ENCODE measurements at places on chromosomes 12 and 14.

DNA sequence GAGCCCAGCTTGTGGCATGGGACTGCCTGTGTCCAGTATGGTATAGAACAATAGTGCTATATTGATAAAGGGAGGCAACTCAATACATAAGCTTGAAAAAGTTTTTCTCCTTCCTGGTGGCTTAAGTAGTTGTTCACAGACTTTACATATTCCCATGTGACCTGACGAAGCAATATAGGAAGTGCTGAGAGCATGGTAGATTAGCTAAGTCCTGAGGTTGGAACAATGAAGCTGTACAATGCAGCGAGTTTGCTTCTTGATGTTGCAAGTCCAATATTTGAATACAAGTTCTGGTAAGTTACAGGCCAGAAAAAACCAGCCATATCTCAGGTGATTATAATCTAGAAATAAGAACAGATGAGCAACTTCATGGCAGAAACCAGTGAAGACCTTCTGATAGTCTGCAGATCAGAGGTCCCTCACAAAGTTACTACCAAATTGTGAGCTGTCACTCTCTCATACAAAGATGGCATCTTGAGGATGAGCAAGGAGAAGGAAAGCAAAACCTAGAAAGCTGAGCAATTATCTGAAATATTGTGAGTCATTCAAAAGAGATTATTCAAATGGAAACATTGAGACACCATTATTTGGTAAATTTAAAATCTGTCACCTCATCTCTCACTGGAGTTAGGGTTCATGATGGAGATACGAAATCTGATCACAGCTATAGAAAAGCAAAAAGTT, 72.9 kb upstream of the BTG1 start:
- DNase-seq, result no peak

DNA sequence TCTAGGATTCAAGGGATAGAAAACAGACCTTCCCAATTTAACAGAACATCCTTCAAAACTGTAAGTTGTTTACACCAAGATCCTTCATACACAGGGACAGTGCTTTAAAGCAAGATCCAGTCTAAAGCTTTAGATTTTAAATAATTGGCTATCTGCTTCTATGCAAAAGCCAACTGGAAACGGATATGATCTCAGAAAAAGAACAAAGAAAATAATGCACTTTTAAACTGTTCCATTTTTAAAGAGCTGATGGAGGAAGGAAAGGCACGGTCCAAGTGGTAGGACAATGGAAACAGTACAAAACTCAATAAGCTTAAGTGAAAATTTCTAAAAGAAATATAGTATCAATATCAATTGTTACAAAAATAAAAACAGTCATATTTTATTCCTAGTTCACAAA, 27.7 kb downstream of the LRP6 start:
- DNase-seq, result no peak

DNA sequence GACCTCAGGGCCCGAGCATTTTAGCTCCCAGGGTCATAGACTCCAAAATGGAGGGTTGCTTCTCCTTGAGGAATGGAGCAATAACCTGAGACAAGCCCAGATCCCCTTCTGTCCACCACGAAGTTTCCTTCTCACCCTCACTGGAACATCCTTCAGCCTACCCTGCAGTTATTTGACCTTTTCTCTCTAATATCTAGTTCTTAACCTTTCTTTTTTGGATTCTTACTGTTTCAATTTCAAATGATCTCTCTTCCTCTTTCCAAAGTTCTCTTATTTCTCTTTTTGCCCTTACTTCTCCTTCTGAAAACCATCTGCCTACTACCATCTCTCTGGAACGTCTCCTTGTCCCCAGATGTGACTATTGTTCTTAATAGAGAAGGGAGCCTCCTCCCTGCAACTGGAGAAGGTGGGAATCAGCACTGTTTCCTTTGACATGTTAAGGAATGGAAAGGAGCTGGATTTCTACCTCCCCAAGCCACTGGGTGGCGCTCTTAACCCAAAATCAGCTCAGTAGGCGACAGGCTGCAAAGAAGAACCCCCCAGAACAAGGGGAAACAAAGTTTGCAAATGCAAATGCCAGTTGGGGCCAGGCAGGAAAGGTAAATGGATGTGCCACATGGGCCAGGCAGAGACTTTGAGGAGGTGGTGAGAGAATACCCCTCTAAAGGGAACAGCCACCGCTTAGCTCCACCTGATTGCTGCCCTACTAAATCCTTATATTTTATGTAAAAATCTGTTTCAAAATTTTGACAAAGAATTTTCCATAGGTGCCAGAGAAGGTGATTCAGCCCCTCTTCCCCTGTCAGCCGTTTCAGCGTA, 22.4 kb upstream of the PDE1B start:
- peak; percentile 64 for DNase-seq

DNA sequence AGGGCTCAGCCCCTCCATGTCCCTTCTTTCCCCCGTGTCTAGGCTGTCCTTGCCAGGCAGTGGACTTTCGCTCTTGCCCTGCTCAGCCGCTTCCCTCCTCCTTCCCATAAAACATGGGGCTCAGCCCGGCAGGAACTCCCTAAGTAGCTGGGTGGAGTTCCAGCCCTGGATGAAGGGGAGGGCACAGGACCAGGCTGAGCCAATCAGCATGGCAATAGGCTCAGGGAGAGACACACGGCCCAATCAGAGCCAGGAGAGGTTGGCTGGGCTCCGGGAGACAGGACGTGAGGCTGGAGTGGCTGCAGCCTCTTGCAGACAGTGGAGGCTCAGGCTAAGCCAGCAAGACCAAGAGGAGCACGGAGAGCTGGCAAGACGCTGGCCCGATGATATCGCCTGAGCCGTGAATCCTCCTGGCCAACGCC, 54.3 kb downstream of the GALNT9 start:
- DNase-seq, result no peak

DNA sequence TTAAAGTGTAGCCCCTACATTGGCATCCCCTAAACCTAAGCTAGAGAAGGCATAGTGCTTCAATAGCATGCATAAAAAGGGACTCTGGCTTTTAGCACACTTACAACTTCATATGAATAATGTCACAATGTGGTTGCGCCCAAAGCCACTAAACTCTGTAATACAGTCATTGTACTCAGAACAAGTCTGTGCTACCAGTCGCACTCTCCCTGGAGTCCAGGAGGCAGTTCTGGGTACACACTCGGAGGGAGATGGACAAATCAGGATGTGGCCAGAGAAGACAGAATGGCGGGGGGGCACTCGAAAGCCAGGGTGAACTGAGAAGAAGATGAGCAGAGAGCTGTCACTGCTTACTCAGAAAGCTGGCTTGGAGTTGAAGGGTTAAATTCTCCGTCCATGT, 10.6 kb downstream of the SAMD4A start:
- DNase-seq, result no peak

DNA sequence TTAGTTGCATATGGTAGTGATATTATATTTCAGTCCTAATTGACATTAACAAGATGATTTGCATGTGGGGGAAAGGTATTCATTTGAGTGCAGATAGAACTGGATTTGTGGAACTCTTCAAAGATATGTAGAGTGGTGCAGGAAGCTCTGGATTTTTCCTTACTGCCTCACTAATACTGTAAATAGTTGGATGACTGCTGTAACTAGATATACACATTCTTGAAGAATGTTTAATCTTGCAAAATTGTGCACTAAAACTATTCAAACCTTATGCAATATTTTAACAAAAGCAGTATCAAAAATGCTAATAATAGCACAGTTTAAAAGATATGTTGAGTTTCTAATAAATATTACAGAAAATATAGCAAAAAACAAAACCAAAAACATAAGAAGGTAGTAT, 43.1 kb upstream of the ATF7IP start:
- no peak for DNase-seq

GRCh38 chr14:52081964-52082363, 13.1 kb upstream of the NID2 start:
- no peak for DNase-seq

- no peak for DNase-seq
These were observed 24.6 kb downstream of the ZNF26 start for GRCh38 chr12:133010657-133011297.

DNA sequence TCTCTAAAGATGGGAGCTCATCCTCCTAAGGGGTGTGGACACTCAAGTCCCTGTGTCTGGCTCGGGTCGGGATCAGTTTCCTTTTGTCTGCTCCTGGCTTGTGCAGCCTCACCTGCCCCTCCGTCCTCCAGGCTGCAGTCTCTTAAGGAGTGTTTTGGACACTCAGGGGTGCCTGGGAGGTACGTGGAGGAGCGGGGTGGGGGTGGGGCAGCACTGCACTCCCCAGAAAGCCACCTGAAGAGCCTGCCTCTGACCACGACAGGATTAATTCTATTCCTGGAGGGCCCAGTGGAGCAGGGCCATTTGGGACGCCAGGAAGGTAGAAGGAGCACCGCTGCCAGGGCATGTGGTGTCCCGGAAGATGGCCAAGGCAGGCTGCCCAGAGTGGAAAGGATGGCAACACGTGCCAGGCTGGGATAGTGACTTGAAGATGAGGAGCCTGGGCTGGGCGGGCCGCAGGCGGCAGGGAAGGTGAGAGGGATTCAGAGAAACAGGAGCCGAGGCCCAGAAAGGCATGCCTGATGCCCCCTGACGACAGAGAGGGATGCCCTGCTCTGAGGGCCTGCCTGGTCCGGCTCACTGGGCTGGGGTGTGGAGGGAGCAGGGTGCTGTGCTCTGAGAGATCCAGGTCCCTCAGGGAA, 14.8 kb upstream of the LRTM2 start:
- no peak for DNase-seq

DNA sequence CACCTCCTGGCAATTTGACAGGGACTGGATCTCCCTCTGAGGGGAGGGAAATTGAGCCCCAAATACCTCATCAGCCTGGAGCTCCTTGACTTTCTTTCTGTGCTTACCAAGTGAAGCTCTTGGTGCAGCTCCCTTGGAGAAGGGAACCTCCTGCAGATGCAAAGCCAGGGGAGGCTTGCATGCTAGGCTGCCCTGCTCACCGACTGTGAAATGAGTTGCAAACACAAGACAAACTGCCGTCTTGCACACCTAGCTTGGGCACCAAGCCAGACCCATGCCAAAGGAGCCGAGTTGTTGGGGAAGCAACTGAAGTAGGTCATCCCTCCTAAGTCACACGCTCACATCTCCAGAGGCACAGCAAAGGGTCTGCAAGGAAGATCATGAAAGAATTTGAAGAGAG, 95.2 kb downstream of the GTF2A1 start:
- DNase-seq, result no peak

- DNase-seq, result no peak
These were observed 93.2 kb upstream of the SOX5 start for GRCh38 chr12:24042651-24043050.

- no peak for DNase-seq
These were observed 99.5 kb downstream of the CALM1 start for GRCh38 chr14:90496379-90496778.

GRCh38 chr14:38056270-38056669, 151.4 kb upstream of the SSTR1 start:
- DNase-seq, result peak; percentile 39

- DNase-seq, result peak; percentile 83
These were observed 101.0 kb upstream of the GZMB start for GRCh38 chr14:24734917-24735500.

- peak; percentile 74 for DNase-seq
These were observed 6.1 kb downstream of the METTL3 start for GRCh38 chr14:21505012-21505553.

- DNase-seq, result no peak
These were observed 9.7 kb downstream of the GLRX5 start for GRCh38 chr14:95544588-95544987.

DNA sequence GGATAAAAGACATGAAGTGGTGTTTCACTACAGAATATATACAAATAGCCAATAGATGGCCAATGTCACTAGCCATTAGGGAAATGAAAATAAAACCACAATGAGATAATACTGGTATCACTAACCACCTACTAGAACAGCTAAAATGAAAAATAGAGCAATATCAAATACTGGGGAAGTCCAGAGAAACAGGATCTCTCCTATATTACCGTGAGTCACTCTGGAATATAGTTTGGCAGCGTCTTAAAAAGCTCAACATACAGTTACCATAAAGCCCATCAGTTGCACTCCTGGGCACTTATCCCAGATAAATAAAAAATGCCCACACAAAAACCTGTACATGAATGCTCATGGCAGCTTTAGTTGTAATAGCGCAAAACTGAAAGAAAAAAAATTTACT, 101.7 kb downstream of the TMTC1 start:
- DNase-seq, result no peak

- DNase-seq, result peak; percentile 32
These were observed 279.3 kb upstream of the DDHD1 start for GRCh38 chr14:53432378-53432802.

GRCh38 chr12:122850695-122851350, 15.6 kb downstream of the HIP1R start:
- no peak for DNase-seq

DNA sequence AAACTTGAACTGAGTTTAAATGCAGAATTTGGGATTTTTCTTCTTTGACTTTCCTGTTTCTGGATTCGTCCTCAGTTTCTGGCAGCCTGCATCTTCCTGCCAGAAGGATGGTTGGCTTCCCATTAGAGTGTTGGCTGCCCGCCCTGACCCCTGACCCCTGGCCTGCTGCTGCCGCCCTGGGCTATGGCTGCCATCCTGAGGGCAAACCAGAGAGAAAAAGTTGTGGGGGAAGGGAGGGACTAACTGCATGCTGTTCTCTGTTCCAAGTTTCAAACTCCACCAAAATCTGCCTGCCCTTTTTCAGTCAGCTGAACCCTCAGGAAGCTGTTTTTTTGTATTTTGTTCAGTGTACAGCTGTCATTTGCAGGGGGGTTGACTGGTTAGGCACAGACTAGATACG, 48.4 kb downstream of the FNTB start:
- DNase-seq, result no peak

GRCh38 chr14:92103363-92103989, 2.9 kb downstream of the ATXN3 start:
- DNase-seq, result no peak

- DNase-seq, result peak; percentile 0
These were observed 190.7 kb upstream of the BMP4 start for GRCh38 chr14:54147282-54147681.

GRCh38 chr14:51188566-51189185, 51.4 kb upstream of the TMX1 start:
- DNase-seq, result no peak

DNA sequence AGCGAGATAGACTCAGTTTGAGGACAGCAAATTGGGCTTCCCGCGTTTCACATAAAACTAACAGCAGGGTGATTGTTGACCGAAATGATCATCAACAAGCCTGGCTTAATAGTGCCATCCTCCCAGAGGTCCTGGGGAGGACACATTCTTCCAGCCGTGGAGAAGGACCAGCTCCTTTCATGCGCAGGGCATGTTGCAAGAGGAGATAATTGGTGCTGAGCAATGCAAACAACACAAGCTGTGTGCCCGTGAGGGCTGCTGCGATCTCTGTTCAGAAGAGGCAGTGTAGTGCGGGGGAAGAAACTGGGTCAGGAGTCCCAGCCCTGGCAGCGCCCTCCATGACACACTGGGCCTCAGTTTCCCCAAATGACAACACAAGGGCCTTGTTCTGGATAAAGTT, 54.3 kb downstream of the CCDC85C start:
- no peak for DNase-seq

DNA sequence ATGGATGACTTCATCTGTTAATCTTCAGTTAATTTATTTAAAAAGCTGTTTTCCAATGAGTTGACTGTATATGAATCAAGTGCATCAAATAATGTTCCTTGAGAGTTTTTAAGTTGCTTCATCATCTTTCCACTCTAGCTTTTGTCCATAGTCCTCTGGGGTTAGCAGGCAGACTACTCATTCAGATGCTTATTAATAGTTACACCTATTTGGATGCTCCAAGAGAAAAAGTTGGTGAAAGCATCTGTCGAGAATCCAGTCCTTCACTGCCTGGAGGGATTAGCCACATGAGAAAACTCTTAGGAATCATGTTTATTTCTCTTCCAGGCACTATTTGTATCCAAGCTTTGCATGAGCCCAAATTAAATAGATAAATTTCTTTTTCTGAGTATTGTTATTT, 70.2 kb downstream of the DACT1 start:
- no peak for DNase-seq

GRCh38 chr14:21098076-21098891, at the start of gene ZNF219:
ZNF219 (minus strand) TSS chr14:21098655; CDS start chr14:21093591, 5,064 bp downstream.
- peak; percentile 41 for DNase-seq

Data from OCI-M1 (cell line).